ENCODE measurements at places on chromosomes 7 and 10.

DNA sequence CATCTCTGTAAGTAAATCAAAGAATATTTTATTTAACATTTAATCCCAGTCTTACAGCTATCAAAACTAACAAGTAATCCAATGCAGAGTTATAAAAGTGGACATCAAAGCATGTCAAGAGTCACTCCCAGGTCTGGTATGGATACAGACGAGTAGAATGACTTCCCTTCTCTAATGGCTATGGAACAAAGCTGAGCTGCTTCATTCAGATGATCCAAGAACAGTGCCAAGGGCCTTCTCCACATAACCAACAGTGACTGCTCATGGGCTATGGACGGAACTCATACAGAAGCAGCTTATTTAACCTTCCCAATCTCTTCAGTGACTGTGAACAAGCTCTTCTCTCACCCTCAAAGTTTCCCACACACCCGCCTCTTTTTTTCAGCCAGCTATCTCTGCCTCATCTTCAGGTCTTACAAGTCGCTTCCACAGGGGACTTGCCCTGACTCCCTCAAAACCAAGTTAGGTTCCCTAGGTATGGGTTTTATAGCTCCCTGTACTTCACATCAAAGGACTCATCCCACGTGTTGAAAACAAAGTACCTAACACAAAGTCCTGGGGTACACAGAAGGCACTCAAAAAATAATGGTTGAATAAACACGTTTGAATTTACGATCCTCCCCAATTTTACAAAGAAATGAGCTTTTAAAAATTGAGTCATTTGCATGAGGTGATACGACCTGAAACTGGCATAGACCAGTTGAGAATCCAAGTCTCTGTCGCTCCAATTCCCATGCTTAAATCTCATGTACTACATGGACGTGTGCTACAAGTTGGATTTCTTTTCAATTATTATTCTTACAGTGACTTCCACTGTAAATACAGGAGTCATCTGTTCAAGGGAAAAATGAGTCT lies 3.1 kb downstream of the USP6NL start:
- DNase-seq: no peak

GRCh38 chr10:35639021-35639727 lies 2.9 kb downstream of the FZD8 start:
- DNase-seq: no peak

DNA sequence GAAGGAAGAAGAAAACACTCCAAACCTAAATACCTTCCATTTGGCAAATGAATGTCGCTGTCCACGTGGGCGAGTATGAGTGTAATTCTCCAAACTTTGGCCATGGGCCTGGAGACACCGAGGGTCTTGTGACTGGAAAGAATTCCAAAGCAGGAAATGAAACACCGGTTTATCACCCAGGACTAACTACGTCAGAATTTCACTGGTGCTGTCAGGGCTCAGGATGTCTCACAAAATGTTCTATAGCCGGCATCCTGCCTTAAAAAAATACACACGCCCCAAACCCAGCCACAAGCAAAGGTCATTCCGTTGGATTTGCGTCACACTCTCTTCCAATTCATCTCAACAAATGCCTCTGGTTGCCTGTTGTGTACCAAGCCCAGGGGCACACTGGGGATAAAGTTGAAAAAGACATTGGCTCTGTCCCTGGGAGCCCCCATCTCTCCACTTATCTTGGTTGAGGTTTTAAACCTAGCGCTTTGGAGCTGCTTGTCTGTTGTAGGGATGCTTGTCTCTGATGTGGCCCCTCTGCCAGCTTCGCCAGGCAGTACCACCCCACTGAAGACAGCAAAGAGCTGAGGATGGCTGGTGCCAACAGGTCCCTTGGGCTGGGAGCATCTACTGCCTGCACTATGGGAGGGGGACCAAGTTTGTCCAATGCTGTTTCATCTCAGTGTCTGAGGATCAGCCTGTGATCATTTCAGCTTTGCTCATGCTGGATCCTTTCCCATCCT lies 31.2 kb downstream of the GSTO2 start:
- DNase-seq: no peak

DNA sequence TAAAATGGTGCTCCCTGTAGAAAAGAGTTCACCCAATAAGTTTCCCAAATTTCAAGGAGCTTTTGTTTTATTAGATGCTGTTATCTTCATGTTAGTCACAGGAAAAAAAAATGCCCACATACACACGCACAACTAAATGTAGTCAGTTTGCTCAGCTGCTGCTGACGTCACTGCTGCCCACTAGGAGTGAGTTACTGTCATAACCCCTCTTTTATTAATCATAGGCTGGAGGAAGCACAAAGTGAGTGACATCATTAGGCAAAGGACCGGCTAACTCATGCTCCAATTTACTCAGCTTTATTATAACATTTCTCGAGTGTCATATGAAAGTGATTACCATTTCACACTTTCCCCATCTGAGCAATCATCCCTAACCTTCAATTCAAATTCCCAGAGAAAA lies 6.7 kb upstream of the INHBA start:
- no peak for DNase-seq

DNA sequence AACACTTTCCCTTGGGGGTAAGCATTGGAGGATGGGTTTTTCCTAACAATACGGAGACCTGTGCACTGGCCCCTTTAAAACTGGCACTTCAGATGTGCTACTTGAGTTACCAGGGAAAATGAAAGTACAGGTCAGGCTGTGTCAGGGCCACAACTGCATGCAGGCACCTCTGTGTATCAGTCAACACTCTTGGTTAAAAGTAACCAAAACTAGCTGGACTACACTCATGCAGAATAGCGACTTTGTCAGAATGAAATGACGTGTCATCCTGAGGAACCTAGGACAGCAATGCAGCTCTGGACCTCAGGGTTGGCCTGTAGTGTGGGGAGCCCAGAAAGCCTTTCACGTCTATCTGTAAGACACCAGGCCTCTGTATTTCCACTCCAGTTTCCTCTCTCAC lies 33.8 kb upstream of the SMKR1 start:
- DNase-seq: no peak

GRCh38 chr7:13041368-13041988 lies 354.0 kb downstream of the ARL4A start:
- DNase-seq: no peak

GRCh38 chr7:133491846-133492652 lies 239.2 kb downstream of the EXOC4 start:
- no peak for DNase-seq

- no peak for DNase-seq
Observed at GRCh38 chr7:5393328-5393727, 30.3 kb downstream of the TNRC18 start.

GRCh38 chr10:130630135-130630534 lies 493.9 kb downstream of the GLRX3 start:
- no peak for DNase-seq

- DNase-seq: no peak
Observed at GRCh38 chr10:99844433-99844955, 62.1 kb downstream of the ABCC2 start.

DNA sequence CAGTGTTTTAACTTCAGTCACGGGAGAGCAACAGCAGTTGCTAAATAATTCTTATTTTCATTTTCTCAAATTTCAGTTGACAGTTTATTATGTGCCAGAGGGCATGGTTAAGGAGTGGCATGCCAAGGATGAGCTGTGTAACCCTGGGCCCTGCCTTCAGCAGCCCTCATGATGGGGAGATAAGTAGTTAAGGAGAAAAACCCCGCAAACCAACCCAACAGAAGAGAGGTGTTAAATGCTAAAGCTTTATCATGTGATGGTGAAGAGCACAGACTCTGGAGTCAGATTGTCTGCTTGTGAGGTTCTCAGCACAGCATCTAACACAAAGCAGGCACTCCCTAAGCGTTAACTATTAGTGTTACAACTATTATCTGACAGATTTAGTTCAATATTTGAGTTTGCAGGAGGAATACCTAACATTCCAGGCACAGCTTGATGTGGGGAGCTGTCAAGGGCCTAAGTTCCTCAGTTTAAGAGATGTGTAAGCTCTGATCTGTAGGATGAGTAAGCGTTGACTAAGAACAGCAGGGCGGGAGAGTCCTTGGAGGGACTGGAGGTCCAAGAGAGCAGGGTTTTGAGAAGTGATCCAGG lies 29.6 kb downstream of the STAM start:
- DNase-seq: no peak

DNA sequence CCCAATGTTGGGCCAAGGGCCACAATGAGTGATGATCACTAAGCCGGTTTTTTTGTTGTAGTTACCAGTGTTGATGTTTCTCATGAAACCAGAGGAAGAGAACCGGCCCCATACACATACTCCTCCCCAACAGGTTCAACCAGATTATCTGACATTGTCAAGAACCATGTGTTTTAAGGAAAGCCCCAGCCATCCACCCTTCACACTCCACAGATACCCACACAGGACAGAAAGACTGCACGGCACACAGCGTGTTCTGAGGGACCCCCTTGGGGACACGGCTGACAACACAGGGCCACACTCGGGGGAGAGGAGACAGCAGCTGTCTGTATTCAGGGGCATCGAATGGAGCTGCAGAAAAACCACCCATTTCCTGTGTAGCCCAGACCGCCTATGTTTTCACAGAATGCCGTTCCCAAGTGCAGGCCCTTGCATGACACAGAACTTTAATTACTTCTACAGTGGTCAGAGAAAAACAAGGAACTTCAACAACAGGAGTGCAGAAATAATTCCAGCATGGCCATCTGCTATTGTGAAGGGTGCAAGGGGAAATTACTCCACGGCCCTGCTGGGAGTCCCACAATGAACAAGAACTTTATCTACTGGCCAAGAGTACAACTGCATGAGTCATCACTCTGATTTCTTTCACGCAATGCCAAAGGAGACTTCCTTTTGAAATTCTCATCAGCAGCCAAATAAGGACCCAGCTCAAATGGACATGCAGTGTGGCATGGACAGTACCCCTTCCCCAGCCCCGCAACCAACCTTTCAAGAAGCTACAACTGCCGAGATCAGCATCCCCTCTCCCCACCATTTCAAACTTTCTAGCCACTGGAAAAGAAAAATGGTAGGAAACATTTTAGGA lies 2.3 kb downstream of the KLF6 start:
- no peak for DNase-seq

GRCh38 chr7:32266932-32267475 lies 196.8 kb upstream of the PDE1C start:
- DNase-seq: no peak

GRCh38 chr7:106329408-106329807 lies 44.6 kb upstream of the NAMPT start:
- no peak for DNase-seq

DNA sequence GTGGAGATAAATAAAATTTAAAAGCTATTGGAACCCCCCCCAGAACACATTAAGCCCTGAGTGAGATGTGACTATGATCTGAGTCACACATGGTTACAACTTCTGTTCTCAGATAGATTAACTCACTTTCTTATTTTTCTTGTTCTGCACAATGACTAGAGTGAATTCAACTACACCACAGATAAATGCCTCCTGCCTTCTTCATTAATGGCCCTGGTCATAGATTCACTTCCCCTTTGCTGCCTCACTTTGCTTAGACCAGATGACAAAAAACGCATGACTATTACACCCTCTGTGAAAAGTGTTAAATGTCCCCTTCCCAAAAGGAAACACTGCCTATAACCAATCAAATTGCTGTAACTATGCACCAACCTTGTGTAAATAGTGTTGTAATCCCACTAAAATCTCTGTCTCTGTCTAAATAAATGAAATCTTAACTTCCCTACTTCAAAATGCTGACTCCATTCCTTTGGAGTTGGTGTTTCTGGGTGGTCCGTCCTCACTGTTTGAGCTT lies 49.4 kb downstream of the AKR1D1 start:
- DNase-seq: no peak

DNA sequence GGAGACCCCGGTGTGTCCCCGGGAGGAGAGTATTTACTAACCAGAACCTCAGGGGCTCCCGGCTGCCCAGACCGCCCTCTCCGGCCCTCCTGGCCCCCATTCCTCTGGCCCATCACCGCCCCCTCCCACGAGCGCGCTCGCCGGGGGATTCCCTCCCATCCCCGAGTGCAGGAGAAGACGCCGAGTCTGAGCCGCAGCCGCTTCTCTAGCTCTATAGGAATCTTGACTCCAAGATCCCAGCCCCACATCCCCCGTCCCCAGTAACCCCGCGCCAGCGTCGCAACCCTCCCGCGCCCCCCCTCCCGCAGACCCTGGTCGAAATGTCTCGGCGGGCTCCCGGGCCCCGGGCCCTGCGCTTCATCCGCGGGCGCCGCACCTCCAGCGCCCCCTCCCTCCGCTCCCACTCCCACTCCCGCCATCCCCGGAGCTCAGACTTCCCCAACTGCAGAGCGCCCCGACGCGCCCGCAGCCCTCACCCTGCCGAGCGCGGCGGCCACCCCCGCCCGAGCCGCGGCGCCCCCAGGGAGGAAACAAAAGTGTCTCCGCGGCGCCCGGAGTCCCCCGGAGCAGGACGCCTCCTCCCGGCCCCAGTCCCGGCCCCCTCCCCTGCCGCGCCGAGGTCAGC lies 541 bp downstream of the ELMO1 start:
- DNase-seq: no peak

DNA sequence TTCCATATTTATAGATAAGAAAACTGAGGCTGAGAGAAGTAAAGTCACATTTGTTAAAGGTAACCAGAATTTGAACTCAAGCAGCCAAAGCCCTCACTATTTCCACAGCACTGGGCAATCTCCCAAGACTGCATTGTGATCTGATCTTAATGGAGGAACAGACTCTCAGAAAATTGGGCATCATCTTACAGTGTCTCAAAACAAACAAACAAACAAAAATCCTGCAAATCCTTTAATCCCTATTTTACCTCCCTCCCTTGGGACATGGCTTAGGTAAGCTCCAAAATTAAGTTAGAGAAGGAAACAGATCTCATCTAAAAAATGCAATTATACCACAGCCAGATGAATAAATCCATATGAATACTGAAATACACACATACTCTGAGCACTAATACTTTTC lies 57.5 kb downstream of the FHIP2A start:
- DNase-seq: no peak

GRCh38 chr10:114719311-114719710 lies 61.2 kb upstream of the ABLIM1 start:
- no peak for DNase-seq

GRCh38 chr10:104935656-104936055 lies 294.6 kb downstream of the SORCS3 start:
- DNase-seq: no peak

DNA sequence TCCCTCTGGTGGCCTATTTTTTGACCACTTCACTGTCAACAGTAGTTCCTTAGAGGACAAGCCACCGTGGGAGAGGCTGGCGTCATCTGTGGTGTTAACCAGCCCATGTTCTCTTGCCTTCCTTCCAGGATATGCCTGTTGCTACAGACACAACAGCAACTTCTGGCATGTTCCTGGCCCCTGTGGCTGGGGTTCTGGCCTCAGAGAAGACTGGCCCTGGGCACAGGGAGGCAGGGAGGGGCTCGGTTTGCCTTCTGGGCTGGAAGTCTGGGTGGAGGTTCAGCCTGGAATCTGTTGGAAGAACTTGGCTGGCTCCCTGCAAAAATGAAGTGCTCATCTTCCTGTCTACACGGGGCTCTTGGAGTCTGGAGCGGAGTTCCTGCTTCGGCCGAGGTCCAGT lies 25.7 kb downstream of the GOLGA7B start:
- DNase-seq: no peak

- DNase-seq: no peak
Observed at GRCh38 chr10:48970046-48970445, 30.4 kb upstream of the LRRC18 start.

DNA sequence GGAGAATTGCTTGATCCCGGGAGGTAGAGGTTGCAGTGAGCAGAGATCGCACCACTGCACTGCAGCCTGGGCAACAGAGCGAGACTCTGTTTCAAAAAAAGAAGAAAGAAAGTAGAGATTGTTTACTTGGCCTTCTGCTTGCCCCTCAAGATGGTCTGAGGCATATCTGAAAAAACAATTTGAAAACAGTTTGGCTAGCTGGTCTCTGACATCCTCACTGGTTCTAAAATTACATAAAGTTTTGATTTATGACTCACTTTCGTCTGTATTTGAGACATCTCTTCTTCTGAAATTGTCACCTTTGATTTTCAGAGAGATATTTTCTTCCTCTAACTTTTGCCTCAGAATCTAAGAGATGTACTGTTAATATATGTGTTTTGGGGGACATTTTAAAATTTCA lies 49.6 kb upstream of the HELLS start:
- DNase-seq: no peak

All from stimulated activated CD8-positive, alpha-beta memory T cell treated with anti-CD3 and anti-CD28 coated beads, Interleukin-15, amount 100 ng/mL, for 1 hour (primary cell).